Fibroblast of mammary gland (primary cell): ENCODE measurements at places on chromosomes 6 and 20.
A peak's percentile ranks its signal among the peaks of the same experiment; 100 is the strongest.

DNA sequence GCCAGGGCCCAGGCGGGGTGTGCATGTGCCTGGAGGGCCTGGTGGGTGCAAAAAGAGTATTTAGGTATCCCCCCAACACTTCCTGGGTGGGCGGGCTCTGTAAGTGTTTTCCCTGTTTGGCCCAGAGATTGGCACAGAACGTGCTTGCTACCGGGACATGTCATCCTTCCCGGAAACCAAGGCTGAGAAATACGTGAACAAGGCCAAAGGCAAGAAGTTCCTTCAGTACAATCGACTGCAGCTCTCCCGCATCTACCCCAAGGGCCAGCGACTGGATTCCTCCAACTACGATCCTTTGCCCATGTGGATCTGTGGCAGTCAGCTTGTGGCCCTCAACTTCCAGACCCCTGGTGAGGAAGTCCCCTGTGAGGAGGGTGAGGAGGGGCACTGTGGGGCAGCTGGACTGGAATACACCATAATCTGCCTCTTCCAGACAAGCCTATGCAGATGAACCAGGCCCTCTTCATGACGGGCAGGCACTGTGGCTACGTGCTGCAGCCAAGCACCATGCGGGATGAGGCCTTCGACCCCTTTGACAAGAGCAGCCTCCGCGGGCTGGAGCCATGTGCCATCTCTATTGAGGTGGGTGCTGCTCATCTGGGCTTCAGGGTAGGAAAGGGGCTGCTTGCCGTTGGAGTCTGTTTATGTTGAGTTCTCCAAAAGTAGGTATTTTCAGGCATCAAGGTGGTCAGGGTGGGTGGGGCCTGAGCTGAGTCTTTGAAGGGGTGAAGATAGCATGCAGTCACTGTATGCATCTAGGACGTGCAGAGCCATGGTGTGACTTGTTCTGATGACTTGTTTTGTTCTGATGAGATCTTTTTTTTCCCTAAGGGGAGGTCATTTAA, 35.2 kb downstream of the PLCG1 start:
- peak; percentile 27 for DNase-seq

DNA sequence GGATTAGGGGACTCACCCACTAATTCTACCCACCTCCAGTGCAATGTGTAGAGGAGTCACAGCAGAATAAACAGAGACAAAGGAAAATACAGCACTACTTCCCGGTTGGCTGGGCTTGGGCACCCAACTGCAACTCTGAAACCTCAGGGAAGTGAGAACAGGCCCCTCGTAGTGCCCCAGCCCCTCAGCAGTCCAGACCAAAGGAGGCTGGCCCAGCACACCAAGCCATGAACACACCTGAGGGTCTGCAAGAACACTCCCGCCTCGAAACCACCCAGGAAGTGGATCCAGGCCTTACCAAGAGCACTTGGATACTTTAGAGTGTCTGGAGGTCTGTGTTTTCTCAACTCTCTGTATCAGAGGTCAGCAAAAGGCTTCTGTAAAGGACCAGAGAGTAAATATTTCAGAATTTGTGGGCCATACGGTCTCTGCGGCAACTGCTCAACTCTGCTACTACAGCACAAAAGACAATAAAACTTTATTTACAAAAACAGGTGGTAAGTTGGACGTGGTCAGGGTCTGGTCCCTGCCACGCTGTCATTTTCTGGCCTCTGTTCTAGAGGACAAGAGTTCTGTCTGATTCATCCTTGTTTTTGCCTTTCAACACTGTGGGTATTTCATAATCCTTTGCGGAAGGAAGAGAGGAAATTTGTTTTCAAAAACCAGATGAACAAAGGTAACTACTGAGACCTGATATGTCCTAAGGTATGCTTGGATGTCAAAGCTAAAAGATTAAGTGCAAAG, 154.6 kb downstream of the PTPRT start:
- DNase-seq, result no peak

DNA sequence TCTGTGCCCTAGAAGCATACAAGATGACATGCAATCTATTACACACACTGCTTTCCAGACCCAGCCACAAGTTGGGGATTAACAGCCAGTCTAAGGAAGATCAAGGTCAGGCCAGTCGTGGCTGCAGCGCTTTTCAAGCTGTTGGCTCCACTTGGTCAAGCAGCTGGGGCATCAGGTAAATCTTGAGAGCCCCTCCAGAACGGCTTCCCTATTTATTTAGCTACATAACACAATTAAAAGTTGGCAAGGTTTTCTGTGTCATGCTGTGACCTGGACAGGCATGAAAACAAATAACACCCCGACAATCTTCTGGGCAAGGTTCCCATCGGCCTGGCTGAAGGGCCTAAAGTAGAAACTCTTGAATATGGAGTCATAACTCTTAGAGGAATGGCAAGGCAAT, 524.3 kb downstream of the PRKN start:
- no peak for DNase-seq

- peak; percentile 75 for DNase-seq
These were observed 157.4 kb upstream of the ZNF217 start for GRCh38 chr20:53750827-53751619.

GRCh38 chr6:117498159-117498558, 15.7 kb downstream of the DCBLD1 start:
- peak; percentile 85 for DNase-seq
